NCI-H460 (cell line): ENCODE measurements at places on chromosomes 16 and 17.
A peak's percentile ranks its signal among the peaks of the same experiment; 100 is the strongest.

DNA sequence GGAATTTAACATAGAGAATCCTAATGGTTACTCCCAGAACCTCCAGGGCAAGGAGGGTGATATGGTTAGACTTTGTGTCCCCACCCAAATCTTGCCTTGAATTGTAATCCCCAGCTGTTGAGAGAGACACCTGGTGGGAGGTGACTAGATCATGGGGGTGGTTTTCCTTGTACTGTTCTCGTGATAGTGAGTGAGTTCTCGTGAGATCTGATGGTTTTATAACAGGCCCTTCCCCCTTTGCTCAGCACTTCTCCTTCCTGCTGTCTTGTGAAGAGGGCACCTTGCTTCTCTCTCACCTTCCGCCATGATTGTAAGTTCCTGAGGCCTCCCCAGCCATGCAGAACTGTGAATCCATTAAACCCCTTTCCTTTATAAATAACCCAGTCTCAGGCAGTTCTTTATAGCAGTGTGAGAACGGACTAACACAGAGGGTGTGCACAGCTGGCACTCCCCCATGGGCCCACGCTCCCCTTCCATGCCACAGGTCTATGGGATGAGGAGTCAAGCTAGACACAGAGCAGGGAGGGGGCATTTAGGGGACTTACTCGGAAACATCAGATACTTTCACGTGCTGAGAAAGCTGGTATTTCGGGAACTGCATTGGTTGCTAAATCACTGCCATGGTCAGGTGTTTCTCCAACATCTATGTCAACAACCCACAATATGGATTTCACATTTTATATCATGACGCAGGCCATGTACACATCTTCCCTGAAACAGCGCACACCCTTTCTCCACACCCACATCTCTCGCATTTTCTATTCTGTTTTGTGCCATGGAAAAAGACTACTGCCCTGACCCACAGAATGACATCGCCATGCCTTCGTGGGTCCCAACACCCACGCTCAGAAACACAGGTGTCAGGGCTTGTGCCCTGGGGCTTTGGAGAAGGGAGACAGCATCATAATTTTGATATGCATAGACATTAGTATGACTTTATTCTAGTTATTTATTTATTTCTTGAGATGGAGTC lies 199.1 kb upstream of the GSE1 start:
- DNase-seq: no peak

DNA sequence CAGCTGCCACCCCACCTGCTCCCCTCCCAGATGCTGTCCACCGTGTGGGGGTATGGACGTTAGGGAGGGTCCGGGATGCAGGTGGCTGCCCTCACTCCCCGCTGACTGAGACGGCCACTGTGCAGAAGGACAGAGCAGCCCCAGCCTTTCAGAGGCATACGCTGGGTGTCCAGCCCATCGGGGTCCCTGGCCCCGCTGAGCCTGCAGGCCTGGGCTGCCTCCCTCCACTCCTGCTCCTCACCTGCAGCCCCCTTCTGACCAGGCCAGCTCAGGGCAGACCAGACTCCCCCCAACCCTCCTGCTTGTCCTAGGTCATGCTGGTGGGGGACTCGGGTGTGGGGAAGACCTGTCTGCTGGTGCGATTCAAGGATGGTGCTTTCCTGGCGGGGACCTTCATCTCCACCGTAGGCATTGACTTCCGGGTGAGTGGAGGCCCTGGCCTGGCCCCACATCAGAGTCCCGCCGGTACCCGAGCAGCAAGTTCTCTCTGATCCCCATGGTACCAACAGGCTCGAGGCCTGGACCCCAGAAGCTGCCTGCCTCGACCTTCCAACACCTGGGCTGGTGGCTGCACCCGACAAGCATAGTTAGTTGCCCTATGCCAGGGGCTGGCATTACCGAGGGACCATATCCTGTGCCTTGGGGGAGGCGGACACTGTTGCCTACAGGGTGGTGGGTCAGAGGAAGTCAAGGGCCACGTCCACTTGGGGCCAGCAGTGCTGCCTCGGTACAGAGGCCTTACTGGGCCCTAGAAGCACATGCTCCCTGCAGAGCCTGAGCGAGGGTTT lies 1.4 kb downstream of the RAB26 start:
- DNase-seq: no peak

- no peak for DNase-seq
Measured at GRCh38 chr16:69615528-69615927, 49.8 kb downstream of the NFAT5 start.

- peak; percentile 21 for DNase-seq
Measured at GRCh38 chr16:82580298-82580890, 46.4 kb upstream of the CDH13 start.

DNA sequence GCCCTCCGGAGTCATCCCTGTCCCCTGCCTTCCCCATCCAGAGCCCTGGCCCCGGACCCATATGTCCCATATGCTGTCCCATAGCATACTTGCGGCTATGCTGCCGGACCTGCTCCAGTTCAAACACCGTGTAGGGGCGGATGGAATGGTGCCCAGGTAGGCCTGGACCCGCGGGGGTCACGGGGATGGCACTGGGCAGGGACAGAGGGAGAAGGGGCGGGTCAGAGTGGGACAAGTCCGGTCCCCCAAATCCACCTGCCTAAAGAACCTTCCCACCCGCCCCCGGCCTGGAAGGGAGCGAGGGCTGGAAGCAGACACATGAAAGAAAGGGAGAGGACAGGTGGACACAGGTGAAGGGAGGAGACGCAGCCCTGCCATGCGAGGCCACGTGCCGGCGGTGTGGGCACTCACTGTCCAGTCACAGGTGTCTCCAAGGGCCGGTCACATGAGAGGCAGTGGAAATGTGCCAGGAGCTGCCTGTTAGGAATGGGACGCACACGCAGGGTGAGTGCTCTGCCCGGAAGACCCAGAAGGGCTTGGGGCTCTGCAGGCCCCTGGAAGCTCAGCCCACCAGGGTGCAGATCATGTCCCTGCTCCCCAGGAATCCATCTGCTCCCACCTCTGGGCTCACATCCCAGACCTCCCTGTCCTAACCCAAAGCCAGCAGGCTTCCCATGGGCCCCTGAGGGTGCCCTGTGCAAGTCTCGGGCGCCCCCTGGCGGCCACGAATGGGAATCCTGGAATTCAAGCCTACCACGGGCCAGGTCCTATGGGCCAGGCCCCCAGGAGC lies 14.0 kb downstream of the UBALD2 start:
- peak; percentile 77 for DNase-seq

DNA sequence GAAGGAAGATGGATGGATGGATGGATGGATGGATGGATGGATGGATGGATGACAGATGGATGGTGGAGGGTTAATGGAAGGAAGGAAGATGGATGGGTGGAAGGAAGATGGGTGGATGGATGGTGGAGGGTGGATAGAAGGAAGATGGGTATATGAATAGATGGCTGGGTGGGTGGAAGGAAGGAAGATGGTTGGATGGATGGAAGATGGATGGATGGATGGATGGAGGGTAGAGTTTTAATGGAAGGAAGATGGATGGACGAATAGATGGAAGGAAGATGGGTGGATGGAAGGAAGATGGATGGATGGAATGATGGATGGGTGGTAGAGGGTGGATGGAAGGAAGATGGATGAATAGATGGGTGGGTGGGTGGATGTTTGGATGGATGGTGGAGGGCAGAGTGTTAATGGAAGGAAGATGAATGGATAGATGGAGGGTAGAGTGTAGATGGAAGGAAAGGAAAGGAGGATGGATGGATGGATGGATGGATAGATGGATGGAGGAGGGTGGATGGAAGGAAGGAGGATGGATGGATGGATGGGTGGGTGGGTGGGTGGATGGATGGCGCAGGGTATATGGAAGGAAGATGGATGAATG lies 22.1 kb downstream of the MLYCD start:
- no peak for DNase-seq

GRCh38 chr16:54239456-54239855 lies 47.1 kb downstream of the IRX3 start:
- no peak for DNase-seq

DNA sequence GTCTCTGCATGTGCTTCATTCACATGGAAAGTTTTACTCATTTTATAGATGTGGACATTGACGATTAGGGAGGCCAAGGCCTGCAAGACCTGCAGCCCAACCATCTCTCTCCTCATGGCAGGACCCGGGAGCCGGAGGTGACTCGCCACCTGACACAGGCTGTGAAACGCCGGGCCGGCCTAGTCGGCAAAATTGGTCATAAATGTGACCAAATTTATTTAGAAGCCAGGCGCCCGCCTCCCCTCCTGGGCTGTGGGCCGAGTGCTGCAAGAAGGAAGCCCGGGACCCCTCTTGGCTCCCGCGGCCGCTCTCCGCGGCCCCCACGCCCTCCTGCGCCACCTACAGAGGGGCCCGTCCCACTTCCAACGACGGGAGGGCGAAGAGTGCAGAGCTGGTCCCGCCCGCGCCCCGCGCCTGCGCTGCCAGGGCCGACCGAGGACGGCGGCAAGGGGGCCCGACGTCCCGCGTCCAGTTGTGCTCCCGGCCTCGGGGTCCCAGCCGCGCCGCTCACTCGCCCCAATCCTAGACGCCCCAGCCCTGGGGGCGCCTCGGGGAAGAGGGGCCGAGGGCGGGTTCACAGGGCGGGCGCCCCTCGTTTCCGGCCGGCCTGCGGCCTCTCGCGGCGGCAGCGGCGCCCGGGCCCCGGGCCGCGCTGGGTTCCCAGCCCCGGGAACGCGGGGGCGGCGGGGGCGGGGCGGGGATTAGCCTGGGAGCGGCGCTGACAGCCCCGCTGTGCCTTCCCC lies 47.5 kb downstream of the WNT3 start:
- DNase-seq: peak; percentile 30

- DNase-seq: no peak
Measured at GRCh38 chr16:74283716-74284115, 12.9 kb upstream of the PSMD7 start.

DNA sequence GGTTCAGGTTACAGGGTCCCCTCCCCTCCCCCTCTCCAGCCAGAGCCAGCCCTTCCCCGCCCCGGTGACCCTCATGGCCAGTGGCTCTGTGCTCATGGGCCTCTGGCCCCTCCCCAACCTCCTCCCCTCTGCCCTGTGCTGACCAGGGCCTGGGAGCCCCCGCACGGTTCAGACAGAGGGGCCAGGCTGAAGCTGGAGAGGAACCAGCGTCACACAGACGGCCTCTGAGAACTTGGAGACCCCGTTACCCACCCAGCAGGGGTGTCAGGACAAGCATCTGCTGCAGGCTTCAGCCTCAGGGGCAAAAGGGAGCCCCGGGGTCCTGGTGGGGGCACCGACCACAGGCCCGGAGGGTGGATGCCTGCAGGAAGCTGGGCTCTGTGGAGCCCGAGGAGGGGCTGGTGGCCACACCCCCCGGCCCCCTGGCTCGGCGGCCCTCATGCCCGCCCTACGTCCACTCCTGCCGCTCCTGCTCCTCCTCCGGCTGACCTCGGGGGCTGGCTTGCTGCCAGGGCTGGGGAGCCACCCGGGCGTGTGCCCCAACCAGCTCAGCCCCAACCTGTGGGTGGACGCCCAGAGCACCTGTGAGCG lies at the start of gene WFIKKN1:
WFIKKN1 (plus strand) TSS at position 171 of the 591 bp plus-strand sequence; CDS start at position 440, 269 bp downstream.
- DNase-seq: no peak

GRCh38 chr16:53893731-53894435 lies 189.9 kb downstream of the FTO start:
- DNase-seq: no peak

DNA sequence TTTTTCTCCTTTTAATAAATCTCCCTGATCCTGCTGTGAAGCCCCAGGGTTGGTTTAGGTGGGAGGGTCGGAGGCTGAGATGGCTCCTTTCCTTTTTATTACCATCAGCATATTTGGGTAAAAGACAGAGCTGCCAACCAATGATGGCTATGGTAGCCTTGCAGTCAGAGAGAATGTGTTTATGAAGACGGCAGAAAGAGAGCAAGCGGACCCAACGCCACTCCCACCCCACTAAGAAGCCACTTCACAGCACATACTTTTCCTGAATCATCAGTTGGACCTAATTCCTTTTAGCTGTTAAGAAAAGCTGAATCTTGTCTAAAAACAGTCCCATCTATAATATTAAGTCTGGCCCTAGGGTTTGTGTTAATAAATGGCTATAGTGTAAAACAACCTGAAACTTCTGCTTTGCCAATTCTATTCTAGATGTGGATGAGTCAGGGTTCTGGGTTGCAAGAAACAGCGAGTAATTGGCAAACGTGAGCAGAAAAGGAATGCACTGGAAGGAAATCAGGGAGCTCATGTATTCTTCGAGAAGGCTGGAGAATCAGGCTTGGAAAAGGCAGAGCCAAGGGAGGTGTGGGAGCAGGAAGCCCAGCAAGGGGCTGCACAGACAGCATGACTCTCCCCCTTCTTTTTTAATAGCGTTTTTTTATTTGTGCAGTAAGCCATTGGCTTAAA lies 34.0 kb upstream of the PRKCA start:
- DNase-seq: no peak

DNA sequence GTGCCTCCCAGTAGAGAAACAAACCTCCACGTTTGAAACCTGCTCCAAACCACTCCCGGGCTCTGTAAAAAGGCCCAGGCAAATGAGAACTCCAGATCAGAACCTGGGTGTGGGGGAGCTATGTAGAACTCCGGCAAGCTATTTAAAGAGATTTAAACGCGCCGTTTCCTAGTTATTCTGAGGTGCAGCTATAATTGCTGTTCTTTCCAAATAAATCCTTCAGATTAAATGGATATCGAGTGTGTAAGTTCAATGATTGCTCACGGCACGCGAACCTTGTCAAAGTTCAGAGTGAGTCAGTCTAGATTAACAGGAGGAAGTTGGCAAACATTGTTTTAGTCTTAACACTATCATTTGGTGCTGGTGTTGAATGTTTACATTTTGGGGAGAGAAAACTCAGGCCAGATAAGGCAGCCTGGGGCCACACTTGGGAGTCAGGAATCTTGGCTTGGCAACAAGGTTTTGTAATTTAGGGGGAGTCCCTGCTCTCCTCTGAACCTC lies 92.9 kb upstream of the SALL1 start:
- no peak for DNase-seq

DNA sequence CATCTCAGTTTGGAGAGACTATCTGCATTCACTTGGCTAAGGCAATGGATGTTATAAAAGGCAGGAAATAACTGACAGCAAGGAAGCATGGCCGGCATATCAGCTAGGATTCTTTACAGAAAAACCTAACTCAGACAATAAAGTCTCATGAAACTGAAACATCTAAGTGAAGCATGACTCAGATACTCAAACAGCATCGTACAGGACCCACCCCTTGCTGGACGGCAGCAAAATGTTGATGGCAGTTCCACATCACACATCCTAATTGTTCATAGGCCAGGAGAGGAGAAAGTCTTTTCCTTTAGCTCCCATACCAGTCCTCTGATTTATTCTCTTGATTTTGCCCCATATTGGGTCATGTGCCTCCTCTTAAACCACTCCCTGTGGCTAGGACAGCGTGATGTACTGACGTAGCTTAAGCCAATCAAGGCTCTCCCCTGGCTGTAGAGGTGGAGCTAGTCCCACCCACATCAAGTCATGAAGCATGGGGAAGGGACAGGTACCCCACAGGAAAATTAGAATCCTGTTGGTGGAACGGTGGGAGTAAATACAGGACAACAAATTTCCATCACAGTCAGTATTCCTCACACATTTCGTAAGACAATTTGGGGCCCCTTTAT lies 178.9 kb downstream of the IRX3 start:
- DNase-seq: no peak

DNA sequence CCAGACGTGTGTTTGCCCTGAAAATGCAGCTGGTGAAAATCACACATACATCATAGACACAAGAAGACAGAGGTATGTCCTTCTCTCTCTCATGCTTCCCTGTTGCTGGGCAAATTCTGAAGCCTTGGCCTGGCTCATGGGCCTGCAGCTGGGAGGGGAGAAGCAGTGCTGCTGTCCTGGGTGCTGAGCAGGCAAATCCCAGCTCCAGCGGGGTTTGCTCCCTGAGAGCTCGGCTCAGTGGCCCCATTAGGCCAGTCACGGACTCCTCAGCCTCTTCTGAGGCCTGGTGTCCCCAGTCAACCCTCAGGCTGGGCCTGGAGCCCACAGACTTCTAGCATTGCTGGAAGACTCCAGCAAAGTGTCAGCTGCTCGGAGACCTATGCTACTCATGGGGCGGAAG lies 11.7 kb downstream of the RHBDL3 start:
- DNase-seq: no peak

GRCh38 chr17:19720631-19721426 lies 4.4 kb upstream of the SLC47A2 start:
- DNase-seq: no peak
